HFF-Myc (cell line): ENCODE measurements at places on chromosomes 1 and 21.

GRCh38 chr1:230821346-230821745, 47.0 kb downstream of the C1orf198 start:
- DNase-seq = no peak

DNA sequence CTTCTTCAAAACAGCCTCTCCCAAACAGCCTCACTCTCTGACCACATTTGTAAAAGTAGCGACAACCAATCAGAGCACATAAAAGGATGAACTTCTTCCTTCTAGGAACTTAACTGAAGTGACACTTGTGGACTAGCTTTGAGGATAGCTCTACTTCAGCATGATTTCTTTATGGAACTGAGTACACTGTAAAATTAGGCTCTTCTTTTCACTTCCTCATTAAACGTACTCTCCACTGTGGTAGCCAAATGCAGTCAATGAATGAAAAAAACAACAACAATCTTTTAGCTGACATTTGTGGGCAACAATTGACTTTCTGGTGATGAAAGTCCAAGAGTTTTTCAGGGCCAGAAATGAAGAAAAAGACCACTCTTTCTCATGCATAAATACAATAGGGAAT, 9.6 kb downstream of the LRRC53 start:
- DNase-seq = no peak

GRCh38 chr1:97041026-97041425, 319.4 kb downstream of the PTBP2 start:
- peak; percentile 24 for DNase-seq

- peak; percentile 42 for DNase-seq
These were observed 3.2 kb upstream of the NPL start for GRCh38 chr1:182786223-182786994.

GRCh38 chr21:43006874-43007208, 32.5 kb downstream of the PKNOX1 start:
- no peak for DNase-seq

- DNase-seq = no peak
These were observed 84.9 kb downstream of the PIGK start for GRCh38 chr1:77134359-77134758.

- DNase-seq = no peak
These were observed 93.9 kb upstream of the DAB1 start for GRCh38 chr1:57517587-57518374.

GRCh38 chr1:155044365-155044764, 6.8 kb upstream of the ADAM15 start:
- DNase-seq = no peak

GRCh38 chr21:33492571-33492970, 1.1 kb upstream of the DNAJC28 start:
- no peak for DNase-seq

DNA sequence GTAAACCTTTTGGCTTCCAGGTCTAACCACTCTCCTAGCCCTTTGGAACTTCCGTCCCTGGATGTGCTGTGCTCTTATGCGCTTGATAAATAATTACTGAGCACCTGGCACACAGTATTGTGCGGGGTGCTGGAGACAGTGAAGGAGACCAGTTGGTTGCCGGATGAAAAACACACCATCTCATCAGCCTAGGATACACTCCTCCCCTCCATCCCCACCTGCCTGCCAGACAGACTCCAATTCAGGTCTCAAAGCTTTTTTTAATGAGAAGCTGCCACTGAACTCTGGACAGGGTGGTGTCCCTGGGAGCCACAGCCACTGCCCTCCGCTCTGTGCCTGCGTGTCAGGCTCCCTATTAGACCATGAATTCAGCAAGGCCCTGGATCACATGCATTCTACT, 9.2 kb downstream of the GNB1 start:
- no peak for DNase-seq

- no peak for DNase-seq
These were observed 253.8 kb downstream of the PCP4 start for GRCh38 chr21:40120940-40121575.

- no peak for DNase-seq
These were observed 1.2 kb upstream of the ACOT11 start for GRCh38 chr1:54546651-54547401.

DNA sequence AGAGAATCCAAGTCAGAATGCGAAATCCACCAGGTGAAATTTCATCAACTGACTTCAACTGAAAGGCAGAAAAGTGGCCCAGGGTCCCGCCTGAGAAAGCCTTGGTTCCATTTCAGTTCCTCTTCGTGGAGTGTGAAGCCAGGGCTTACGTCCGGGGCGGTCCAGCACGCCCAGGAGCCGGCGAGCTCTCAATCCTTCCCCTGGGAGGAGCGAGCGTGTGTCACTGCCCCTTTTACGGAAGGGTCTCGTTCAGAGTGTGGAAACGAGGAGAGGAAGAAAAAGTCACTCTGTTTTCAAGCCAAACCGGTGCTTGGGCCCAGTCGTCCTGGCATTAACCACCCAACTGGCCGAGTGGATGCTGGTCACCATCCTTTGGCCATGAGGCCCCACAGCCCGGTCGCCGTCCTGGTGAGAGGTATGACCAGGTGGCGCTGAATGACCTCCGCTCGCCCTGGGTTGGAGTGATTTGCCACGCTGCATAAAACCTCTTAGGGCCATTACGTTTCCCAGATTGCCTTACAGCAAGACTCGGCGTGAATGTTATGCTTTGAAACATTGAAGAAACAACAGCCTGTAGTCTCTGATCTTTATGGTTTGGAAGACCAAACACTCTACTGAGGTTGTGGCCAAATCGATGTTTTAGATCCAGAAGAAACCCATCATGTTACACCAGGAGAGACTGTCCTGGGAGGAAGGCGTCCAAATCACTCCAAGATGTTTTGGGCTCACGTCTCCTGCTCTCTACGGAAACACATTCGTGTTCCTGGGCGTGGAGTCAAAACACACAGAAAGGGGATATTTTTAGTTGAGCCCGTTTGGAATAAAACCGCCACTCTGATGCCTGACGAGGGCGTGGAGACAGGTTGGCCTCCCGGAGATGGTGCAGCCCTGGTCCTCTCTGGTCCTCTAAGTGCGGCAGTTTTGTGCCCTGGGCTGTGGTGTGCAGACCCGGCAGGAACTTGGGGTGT, 93.6 kb upstream of the ACTRT2 start:
- no peak for DNase-seq

GRCh38 chr1:150596095-150596892, 16.9 kb upstream of the MCL1 start:
- DNase-seq = no peak

DNA sequence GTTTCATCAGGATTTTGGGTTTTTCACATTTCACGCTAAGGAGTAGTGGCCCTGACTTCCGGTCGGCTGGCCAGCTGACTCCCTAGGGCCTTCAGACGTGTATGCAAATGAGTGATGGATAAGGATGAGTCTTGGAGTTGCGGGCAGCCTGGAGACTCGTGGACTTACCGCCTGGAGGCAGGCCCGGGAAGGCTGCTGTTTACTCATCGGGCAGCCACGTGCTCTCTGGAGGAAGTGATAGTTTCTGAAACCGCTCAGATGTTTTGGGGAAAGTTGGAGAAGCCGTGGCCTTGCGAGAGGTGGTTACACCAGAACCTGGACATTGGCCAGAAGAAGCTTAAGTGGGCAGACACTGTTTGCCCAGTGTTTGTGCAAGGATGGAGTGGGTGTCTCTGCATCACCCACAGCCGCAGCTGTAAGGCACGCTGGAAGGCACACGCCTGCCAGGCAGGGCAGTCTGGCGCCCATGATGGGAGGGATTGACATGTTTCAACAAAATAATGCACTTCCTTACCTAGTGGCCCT, 23.1 kb upstream of the TNFRSF1B start:
- peak; percentile 81 for DNase-seq

DNA sequence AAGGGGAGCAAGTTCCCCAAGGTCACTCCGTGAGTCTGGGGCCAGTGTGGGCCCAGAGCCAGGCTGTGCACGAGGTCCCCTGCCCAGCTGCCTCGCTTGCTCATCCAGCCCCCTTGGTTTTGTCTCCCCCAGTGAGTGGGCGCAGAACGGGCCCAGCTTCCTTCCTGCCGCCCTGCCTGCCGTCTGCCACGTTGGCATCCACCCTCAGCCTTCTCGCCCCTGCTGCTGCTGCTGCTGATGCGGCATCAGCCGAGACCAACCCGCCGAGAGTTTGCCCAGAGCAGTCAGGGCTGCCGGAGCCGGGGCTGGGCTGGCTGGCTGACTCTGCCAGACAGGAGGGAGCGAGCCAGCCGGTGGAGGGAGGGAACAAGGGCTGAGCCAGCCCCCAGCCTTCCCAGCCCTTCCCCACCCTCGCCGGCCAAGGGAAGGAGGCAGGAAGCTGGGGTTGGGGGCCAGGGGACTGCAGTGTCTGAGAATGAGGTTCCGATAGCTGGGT, 31.4 kb upstream of the WASF2 start:
- no peak for DNase-seq

GRCh38 chr21:43865540-43866259, 677 bp downstream of the AGPAT3 start:
- no peak for DNase-seq

DNA sequence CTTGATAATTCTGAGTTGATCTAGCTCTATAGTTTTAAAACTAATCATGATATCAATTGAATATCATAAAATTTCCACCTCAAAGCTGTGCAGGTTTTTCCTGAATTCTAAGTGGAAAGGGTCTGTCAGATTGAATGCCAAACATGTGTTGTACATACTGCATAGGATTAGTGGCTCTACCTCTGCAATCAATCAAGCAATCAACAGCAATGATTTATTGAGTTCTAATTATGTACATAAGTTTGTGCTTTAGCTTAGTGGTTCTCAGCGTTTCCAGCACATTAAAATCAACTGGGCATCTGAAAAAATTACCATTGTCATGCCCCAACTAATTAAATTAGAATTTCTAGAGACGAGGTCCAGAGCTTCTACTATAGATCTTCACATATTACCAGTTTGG, 251.5 kb downstream of the BACH1 start:
- no peak for DNase-seq

- no peak for DNase-seq
These were observed 51.3 kb downstream of the TEX35 start for GRCh38 chr1:178564086-178564782.

GRCh38 chr1:42679364-42679983, 2.7 kb upstream of the YBX1 start:
- DNase-seq = peak; percentile 54

- DNase-seq = no peak
These were observed 1.9 kb downstream of the RSRP1 start for GRCh38 chr1:25245393-25245792.

GRCh38 chr1:228148196-228148861, 1.4 kb upstream of the GJC2 start:
- no peak for DNase-seq

DNA sequence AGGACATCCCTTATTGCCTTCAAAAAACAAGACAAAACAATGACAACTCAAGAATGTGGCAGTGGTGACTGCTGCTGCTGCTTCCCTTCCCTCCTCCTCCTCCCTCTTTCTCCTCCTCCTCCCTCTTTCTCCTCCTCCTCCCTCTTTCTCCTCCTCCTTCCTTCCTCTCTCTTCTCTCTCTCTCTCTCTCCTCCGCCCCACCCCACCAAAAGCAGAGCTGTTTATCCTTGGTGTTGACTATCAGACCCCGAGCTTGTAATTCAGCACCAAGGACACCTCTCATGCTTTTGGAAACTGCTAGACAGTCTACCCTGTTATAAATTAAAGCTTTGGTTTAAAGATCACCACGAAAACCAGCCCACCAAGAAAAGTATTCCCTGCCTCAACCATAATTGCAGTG, 72.4 kb upstream of the IFNAR2 start:
- no peak for DNase-seq

GRCh38 chr21:34881421-34881820, 167.7 kb downstream of the RUNX1 start:
- no peak for DNase-seq
